ENCODE measurements at places on chromosomes 1 and 21.

- no peak overlapping the region for H3K4me3 ChIP-seq
- H3K36me3 ChIP-seq: no peaks in the 10 kb centered on the region
- no peak for DNase-seq
- no peaks in the 10 kb centered on the region for H3K4me1 ChIP-seq
- H3K27me3 ChIP-seq: peaks cover 2% of the 10 kb centered on the region
Observed at GRCh38 chr1:50986653-50987052, 16.6 kb downstream of the CDKN2C start.

DNA sequence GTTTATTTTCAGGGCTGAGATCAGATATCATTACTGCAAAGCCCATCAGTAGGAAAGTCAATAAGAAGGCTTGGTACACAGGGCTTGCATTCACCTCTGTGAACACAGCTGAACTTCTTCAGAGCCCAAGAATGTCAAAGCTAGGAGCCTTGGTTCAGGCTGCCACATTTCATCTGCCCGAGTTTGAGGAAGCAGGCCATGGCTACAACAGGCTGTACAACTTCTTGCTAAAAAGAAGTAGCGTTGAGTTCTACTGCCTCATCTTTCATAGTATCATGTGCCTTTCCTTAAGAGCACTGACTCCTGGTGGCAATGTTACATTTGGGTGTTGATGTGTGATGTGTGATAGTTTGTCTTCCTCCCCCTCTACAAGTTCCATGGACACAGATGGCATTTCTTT lies 10.1 kb downstream of the C1orf162 start:
- H3K27me3 ChIP-seq: no peaks in the 10 kb centered on the region
- no peak overlapping the region for H3K4me3 ChIP-seq
- no peaks in the 10 kb centered on the region for H3K36me3 ChIP-seq
- no peaks in the 10 kb centered on the region for H3K4me1 ChIP-seq

DNA sequence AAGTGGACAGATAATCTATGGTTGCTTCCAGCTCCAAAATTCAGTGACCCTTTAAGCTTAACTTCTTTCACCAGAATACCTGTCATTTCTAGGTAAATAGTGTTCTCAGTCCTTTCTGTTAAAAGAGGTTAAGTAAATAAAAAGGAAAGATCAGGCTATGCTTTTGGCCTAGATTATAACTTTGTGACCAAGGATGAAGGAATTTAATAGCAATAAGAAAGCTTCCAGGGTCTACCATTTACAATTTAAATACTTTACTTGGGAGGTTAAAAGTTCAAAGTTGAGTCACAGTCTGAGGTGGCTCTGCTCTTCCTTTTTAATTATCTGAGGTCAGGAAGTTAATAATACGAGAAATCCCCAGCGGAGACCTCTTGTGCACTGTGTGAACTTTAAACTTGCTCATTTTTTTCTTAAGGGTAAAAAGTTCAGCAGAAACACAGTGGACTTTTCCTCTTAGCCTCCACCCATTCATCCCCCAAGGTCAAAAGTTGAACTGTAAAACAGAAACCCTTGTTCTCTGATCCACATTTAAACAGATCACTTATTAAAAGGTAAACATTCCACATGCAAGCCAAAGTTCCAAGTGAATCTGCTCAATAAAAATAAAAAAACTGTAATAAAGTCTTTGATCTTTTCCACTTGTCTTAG lies 187.1 kb downstream of the NRIP1 start:
- no peak for DNase-seq
- no peak overlapping the region for H3K27ac ChIP-seq
- H3K4me3 ChIP-seq: no peak overlapping the region
- no peaks in the 10 kb centered on the region for H3K27me3 ChIP-seq

DNA sequence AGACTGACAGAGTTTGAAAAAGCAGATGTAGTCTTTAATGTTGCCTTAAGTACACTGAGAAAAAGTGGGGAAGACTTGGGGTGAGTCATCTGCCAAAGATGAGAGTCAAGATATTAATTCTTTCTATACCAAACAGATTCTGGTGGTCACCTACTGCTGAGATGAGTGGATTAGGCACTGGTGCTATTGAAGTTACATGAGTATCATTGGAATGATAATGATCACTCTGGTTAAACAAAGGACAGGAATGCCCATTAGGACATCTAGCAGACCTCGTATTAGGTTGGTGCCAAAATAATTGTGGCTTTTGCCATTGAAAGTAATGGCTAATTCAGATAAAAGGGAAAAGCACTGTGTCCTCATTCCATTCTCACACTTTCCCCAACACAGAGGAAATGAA lies 1588.9 kb downstream of the KCNT2 start:
- DNase-seq: peak; percentile 9
- no peak overlapping the region for H3K27ac ChIP-seq
- no peaks in the 10 kb centered on the region for H3K27me3 ChIP-seq

GRCh38 chr1:92961896-92962752 lies 862 bp upstream of the DIPK1A start:
- H3K4me1 ChIP-seq: no peaks in the 10 kb centered on the region
- no peaks in the 10 kb centered on the region for H3K36me3 ChIP-seq
- H3K4me3 ChIP-seq: peak overlapping the region; percentile 64
- H3K27me3 ChIP-seq: no peaks in the 10 kb centered on the region
- peak; percentile 88 for DNase-seq
- H3K27ac ChIP-seq: peak overlapping the region; percentile 63

GRCh38 chr1:32770221-32770731 lies 46.9 kb downstream of the YARS1 start:
- H3K4me3 ChIP-seq: no peak overlapping the region
- no peak for DNase-seq
- H3K4me1 ChIP-seq: peaks cover 11% of the 10 kb centered on the region
- H3K27ac ChIP-seq: no peak overlapping the region
- H3K36me3 ChIP-seq: peaks cover 6% of the 10 kb centered on the region
- no peaks in the 10 kb centered on the region for H3K27me3 ChIP-seq

- DNase-seq: peak; percentile 73
- no peaks in the 10 kb centered on the region for H3K27me3 ChIP-seq
- H3K36me3 ChIP-seq: no peaks in the 10 kb centered on the region
- H3K4me3 ChIP-seq: no peak overlapping the region
- no peak overlapping the region for H3K27ac ChIP-seq
Observed at GRCh38 chr1:10649517-10650201, 146.8 kb downstream of the CASZ1 start.

- no peak overlapping the region for H3K4me3 ChIP-seq
- peak; percentile 5 for DNase-seq
- no peaks in the 10 kb centered on the region for H3K36me3 ChIP-seq
- H3K27ac ChIP-seq: no peak overlapping the region
Observed at GRCh38 chr1:107058245-107059032, 2.0 kb downstream of the PRMT6 start.

DNA sequence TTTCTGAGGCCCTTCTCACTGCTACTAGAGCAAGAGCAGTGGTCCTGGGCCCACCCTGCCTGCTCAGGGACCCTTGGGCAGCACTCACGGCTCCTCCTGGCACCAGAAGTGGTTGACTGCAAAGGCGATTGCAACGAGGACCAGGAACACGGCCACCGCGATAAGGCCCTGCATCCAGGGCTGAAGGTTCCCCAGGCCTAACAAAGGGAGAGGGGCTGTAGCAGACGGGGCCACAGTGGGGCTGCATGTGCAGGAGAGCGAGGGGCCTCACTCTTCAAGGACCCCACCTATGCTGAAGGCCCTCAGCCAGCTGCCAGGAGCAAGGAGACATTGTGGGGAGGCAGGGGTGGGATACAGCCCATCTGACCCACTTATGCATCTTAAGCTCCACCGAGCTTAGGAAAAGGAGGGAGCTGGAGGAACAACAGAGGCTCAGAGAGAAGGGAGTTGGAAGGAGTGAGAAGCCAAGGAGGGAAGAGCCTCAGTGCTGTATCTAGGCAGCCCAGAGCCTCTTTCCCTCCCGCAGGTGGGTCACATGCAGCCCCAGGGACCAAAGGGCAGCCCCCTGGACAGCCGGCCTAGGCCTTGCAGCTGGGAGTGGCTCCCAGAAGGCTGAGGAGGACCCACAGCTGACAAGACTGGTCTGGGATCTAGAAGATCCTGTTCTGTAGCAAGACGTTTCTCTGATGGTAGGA lies 2.5 kb downstream of the PDZK1IP1 start:
- H3K4me3 ChIP-seq: no peak overlapping the region
- no peak overlapping the region for H3K27ac ChIP-seq
- no peak for DNase-seq
- H3K27me3 ChIP-seq: no peaks in the 10 kb centered on the region
- H3K4me1 ChIP-seq: no peaks in the 10 kb centered on the region
- no peaks in the 10 kb centered on the region for H3K36me3 ChIP-seq

GRCh38 chr21:42143111-42143510 lies 72.0 kb downstream of the UMODL1 start:
- no peaks in the 10 kb centered on the region for H3K27me3 ChIP-seq
- no peaks in the 10 kb centered on the region for H3K36me3 ChIP-seq
- no peak for DNase-seq
- H3K27ac ChIP-seq: no peak overlapping the region

DNA sequence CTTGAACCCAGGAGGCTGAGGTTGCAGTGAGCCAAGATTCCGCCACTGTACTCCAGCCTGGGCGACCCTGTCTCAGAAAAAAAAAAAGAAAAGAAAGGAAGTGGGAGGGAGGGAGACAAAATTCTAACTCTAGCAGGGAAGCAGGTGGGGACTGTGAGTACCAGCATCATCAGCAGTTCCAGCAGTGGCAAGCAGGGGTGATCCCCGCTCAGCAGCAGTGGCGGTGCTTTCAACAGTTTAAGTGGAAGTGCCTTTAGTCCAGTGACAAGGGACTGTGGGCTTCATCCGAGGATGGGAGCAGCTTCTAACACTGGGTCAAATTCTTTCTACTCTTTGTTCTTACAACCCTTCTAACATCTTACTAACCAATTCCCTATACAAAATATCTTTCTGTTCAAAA lies 858.1 kb upstream of the ADAMTS5 start:
- H3K36me3 ChIP-seq: no peaks in the 10 kb centered on the region
- H3K4me3 ChIP-seq: no peak overlapping the region
- H3K4me1 ChIP-seq: no peaks in the 10 kb centered on the region

GRCh38 chr1:100719490-100719889 lies at the start of gene VCAM1:
Gene VCAM1 (plus strand): TSS chr1:100719742. CDS start chr1:100719861, 119 bp downstream.
- no peaks in the 10 kb centered on the region for H3K27me3 ChIP-seq
- no peaks in the 10 kb centered on the region for H3K4me1 ChIP-seq
- DNase-seq: peak; percentile 42
- no peak within 1 kb of the TSS for H3K4me3 ChIP-seq

GRCh38 chr1:3327936-3328590 lies 126.4 kb upstream of the ARHGEF16 start:
- no peak overlapping the region for H3K27ac ChIP-seq
- peaks cover 5% of the 10 kb centered on the region for H3K4me1 ChIP-seq
- H3K36me3 ChIP-seq: no peaks in the 10 kb centered on the region

- H3K4me3 ChIP-seq: no peak overlapping the region
- H3K4me1 ChIP-seq: no peaks in the 10 kb centered on the region
- no peaks in the 10 kb centered on the region for H3K36me3 ChIP-seq
Observed at GRCh38 chr1:66520655-66521054, 13.3 kb upstream of the SGIP1 start.

DNA sequence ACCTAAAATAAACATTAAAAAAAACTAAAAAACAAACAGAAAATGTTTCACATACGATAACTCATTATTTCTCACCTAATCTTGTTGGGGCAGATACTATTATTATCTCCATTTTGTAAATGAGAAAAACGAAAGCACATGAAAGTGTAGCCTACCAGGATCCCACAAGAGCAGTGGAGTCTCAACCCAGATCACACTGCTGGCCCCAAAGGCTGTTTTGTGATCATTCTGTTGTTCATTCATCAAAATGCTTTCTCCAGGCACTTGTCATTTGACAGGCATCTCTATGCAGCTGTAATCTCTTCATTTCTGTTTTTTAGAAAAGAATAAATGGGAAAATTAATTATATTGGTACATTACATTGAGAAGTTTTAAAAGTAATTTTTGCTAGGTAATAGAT lies 67.5 kb downstream of the AK5 start:
- no peak overlapping the region for H3K4me3 ChIP-seq
- no peak overlapping the region for H3K27ac ChIP-seq
- H3K4me1 ChIP-seq: no peaks in the 10 kb centered on the region
- H3K27me3 ChIP-seq: no peaks in the 10 kb centered on the region
- no peak for DNase-seq

- peaks cover 5% of the 10 kb centered on the region for H3K27me3 ChIP-seq
- no peaks in the 10 kb centered on the region for H3K4me1 ChIP-seq
- no peak within 1 kb of the TSS for H3K27ac ChIP-seq
- peak within 1 kb of the TSS; percentile 55 for H3K4me3 ChIP-seq
Observed at GRCh38 chr1:182789138-182790076, at the start of gene NPL. Gene NPL (plus strand): TSS chr1:182789773. CDS start chr1:182794372, 4,599 bp downstream.

GRCh38 chr1:70979881-70980280 lies 67.7 kb downstream of the PTGER3 start:
- no peak for DNase-seq
- no peak overlapping the region for H3K4me3 ChIP-seq
- H3K27me3 ChIP-seq: no peaks in the 10 kb centered on the region

GRCh38 chr1:197327776-197328364 lies 59.8 kb downstream of the CRB1 start:
- H3K36me3 ChIP-seq: no peaks in the 10 kb centered on the region
- no peak for DNase-seq
- no peak overlapping the region for H3K27ac ChIP-seq

DNA sequence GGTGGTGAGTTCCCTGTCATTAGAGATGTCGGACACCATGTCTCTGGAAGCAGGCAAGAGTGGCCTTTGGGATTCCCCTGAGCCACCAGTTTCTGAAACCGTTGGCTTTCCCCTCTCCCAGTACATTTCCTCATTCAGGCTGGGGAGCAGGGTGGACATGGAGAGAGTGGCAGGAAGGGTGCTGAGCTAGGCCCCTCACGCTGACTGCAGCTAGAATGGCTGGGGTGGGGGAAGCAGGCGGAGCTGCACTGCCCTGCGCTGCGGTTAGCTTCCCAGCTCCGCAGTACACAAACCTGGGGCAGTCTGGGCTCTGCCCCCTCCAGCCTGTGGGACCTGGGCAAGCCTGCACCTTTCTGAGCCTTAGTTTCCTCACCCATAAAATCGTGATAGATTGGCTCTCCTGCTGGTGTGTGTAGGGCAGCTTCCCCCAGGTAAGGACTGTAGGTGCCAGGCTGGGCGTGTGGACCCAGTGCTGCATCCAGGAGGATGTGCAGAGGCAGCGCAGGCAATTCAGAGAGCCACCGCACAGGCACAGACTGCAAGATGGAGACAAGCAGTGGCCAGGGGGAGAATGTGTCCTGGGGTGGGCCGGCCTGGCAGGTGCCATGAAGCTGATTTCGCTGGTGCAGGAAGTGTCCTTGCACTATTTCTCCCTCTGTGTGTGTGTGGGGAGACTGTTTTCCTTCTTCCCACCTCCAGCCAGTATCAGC lies 3.0 kb downstream of the PLA2G2F start:
- DNase-seq: no peak
- H3K4me3 ChIP-seq: no peak overlapping the region
- no peak overlapping the region for H3K27ac ChIP-seq
- no peaks in the 10 kb centered on the region for H3K27me3 ChIP-seq
- H3K36me3 ChIP-seq: no peaks in the 10 kb centered on the region

DNA sequence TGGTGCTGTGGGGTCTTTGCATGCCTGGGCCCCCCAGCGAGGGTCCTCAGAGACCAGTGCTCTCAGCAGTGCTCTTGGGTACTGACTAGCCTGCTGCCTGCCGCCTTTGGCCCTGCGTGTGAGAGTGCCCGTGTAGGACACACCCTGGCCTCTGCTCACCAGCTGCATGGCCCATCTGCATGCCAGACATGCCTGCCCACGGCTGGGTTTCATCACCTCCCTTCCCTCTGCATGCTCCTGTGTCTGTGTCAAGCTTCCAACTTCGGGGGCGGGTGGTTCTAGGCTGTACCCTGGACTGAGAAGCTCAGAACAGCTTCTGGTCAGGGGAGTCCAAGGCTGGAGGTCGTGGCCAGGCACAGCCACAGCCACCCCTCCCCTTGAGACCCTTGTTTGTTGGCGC lies 56.9 kb downstream of the PTPRF start:
- DNase-seq: no peak
- no peak overlapping the region for H3K4me3 ChIP-seq
- no peak overlapping the region for H3K27ac ChIP-seq
- H3K4me1 ChIP-seq: no peaks in the 10 kb centered on the region

All from mesendoderm (in vitro differentiated cells).